ENCODE measurements at places on chromosomes 6 and 20. TPM values are rescaled to one million over a fixed set of nuclear protein-coding genes. Genes with fewer than 3 reads are reported as not detected.

OLIG3 gene
- 0.05 TPM for total RNA-seq

ADAM33 gene
- 0.90 TPM for total RNA-seq

EPB41L1 gene
- 3.1 TPM for total RNA-seq

CALHM4 gene
- not detected for total RNA-seq

VIP gene
- 0.14 TPM for total RNA-seq

LHFPL5 gene
- not detected for total RNA-seq

LKAAEAR1 gene
- 0.80 TPM for total RNA-seq

MEI4 gene
- 0.05 TPM for total RNA-seq

IL17F gene
- 0.24 TPM for total RNA-seq

MAFB gene
- 3.5 TPM for total RNA-seq

TSHZ2 gene
- total RNA-seq = 2.4 TPM

EYS gene
- 0.28 TPM for total RNA-seq

ULBP1 gene
- 0.19 TPM for total RNA-seq

ABHD16B gene
- total RNA-seq = not detected

TRIM38 gene
- total RNA-seq = 5.0 TPM

MUC21 gene
- under 0.01 TPM for total RNA-seq

CPXM1 gene
- 11.9 TPM for total RNA-seq

TSPO2 gene
- total RNA-seq = 0.38 TPM

FHL5 gene
- 0.19 TPM for total RNA-seq

MTFR2 gene
- 2.5 TPM for total RNA-seq

FAM217A gene
- under 0.01 TPM for total RNA-seq

PARD6B gene
- total RNA-seq = 3.1 TPM
